Cardiac muscle cell (in vitro differentiated cells and primary cell): ENCODE measurements at places on chromosomes 13 and 19. TPM values are rescaled to one million over a fixed set of nuclear protein-coding genes. Genes with fewer than 3 reads are reported as not detected.

GRCh38 chr13:29464105-29464679 lies 131.3 kb downstream of the SLC7A1 start:
- no peak for DNase-seq

DNA sequence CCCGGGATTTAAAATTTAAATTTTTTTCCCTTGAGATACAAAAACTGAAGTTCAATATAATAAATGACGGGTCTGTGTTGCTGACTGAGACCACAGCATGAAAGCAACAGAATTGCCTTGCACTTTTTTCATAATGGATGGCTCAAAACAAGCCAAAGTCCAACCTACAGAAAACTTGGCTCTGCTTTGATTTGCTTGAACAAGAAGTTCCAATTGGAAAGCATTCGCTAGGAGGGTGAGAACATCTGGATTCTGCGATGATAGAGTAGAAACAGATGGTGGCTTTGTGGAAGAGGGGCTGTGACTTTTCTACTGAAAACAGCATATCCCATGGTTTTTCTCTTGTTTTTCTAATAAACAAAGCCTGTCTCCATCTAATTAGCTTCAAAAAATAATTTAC lies 46.4 kb downstream of the THSD1 start:
- no peak for DNase-seq

- DNase-seq = peak; percentile 79
Measured at GRCh38 chr19:11995174-11995573, 30.3 kb downstream of the ZNF763 start.

DNA sequence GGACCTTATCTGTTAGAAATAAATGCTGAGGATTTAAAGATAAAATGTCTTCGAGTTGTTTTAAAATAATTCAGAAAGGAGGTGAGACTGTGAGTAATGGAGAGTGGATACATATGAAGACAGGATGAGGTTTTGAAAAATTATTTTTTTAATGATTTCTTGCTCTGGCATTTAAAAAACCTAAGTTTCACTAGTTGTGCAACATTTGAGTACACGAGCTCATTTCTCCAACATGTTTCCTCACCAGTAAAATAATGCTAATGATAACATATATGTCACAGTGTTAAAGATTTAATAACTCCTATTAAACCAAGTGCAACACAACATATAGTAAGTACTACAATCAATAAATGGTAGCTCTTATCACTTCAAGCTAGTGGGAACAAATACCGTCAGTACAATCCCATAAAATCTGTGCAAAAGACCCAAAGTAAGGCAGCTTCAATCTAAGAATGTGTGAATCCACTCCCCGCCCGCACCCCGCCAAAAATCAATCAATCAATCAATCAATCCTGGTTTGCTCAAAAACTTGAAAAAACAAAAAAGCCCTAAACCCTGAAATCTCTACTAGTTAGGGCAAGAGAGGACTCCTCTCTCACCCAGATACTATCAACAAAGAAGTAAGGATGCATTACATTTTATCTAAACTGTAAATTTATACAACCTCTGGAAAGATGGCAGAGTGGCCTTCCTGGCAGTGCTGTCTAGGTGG lies 1.3 kb downstream of the ALG5 start:
- no peak for DNase-seq

- no peak for DNase-seq
Measured at GRCh38 chr13:92825938-92826596, 400.5 kb upstream of the GPC6 start.

DNA sequence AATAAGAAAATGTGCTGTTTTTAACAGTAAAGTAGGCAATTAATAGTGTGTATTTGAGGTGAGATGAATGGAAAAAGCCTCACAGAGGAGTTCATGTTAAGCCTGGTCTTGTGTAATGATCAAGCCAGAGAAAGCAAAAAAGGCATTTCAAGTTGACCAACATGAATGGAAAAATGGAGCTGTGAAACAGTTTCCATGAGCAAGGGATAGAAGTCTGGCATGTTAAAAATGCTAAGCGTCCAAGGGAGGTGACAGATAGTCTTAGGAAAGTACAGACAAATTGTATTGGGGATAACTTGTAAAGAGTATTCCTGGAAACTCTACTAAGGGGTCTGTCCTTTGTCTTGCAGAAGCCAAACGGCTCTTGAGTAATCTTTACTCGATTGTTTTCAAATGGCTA lies 506.8 kb upstream of the ATXN8OS start:
- DNase-seq = peak; percentile 64

DNA sequence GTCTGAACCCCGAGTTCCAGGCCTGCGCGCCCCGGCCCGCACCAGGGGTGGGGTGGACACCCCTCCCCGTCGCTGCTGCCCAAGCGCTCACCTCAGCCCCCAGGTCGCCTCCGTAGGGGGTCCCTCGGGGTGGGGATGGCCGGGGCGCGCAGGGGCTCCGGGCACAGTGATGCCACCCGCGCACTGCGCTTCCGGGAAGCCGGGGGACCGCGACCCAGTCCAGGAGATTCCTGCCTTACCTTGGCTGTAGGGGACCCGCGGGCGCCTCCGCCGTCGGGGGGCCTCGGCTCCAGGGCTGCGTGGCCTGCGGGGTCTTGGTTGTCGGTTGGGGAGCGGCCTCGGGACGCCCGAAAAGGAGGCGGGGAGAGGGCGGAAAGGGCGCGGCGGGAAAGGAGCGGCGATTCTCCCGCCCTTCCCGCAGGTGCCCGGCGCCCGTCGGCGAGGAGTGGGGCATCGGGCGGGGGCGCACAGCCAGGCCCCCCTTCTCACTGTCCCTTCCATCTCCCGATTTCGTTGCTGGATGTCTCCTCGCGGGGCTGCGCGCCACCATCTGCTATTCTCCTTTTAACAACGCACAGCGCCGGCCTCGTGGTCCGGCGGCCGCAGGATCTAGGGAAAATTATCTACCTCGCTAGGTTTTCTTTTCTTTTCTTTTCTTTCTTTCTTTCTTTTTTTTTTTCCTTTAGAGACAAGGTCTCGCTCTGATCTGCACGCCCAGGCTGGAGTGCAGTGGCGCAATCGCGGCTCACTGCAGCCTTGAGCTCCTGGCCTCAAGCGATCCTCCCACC lies at the start of gene KEAP1:
Gene KEAP1, minus strand, starts transcription at position 355 of the 788 bp plus-strand sequence. CDS start 3,323 bp downstream, outside the sequence.
- peak; percentile 38 for DNase-seq

DNA sequence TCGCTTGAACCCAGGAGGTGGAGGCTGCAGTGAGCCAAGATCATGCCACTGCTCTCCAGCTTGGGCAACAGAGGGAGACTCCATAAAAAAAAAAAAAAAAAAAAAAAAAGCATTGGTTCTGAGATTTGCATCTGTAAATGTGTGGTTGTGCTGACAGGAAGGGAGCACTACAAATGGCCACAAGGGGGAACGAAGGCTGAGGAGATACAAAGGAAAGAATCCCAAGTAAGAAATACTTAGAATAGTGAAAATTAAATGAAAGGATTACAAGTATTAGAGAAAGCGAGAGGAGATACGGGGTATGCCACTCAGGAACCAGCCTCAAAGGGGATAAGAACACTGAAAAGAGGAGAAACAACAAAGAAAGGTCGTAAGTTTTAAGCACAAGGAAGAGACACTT lies 284.9 kb downstream of the KLF12 start:
- DNase-seq = peak; percentile 60

DNA sequence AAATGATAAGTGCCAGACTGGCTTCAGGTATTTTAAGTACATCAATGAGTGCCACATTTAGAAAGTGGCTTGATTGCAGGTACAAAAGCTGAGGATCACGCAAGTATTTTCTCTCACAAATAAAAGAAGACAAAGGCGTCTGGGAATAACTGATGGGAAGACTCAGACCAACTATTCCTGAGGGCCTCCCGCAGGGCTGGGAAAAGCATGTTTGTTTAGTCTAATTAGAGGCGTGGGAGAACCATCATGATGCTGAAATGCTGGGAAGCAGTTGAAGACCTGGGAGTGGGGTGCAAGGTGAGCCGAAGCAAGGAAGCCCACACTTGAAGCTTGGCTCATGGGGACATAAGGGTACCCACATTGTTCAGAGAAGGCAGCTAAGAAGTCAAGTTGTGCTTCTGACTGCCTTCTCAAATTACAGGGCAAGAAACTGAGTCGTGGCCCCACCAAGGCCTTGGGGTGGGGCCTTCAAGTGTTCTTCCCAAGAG lies 536.0 kb downstream of the MYO16 start:
- DNase-seq = no peak

DNA sequence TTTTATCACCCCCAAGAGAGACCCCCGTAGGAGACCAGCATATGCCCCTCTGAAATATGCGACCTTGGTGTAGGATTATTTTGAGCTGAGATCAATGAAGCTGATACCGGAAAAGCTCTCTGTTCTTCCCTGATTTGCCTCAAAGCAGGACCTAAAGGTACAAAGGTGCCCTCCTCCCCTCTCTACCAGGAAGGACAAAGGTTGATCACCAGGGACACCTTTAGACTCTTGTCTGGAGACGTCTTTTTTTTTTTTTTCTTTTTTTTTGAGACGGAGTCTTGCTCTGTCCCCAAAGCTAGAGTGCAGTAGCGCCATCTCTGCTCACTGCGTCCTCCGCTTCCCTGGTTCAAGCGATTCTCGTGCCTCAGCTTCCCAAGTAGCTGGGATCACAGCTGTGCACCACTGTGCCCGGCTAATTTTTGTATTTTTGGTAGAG lies 792 bp upstream of the PEX11G start:
- no peak for DNase-seq

GRCh38 chr13:104757712-104758111 lies 1691.5 kb upstream of the SLC10A2 start:
- DNase-seq = no peak

- DNase-seq = no peak
Measured at GRCh38 chr13:101618440-101619187, 166.1 kb downstream of the ITGBL1 start.

- DNase-seq = no peak
Measured at GRCh38 chr13:25018729-25019115, 77.2 kb upstream of the PABPC3 start.

- no peak for DNase-seq
Measured at GRCh38 chr13:34152409-34152808, 334.5 kb downstream of the RFC3 start.

- DNase-seq = peak; percentile 63
Measured at GRCh38 chr13:30796132-30796572, 60.8 kb downstream of the ALOX5AP start.

- DNase-seq = no peak
Measured at GRCh38 chr13:30143666-30144400, 163.5 kb downstream of the KATNAL1 start.

- DNase-seq = no peak
Measured at GRCh38 chr19:35915443-35915842, 7.3 kb upstream of the TYROBP start.

DNA sequence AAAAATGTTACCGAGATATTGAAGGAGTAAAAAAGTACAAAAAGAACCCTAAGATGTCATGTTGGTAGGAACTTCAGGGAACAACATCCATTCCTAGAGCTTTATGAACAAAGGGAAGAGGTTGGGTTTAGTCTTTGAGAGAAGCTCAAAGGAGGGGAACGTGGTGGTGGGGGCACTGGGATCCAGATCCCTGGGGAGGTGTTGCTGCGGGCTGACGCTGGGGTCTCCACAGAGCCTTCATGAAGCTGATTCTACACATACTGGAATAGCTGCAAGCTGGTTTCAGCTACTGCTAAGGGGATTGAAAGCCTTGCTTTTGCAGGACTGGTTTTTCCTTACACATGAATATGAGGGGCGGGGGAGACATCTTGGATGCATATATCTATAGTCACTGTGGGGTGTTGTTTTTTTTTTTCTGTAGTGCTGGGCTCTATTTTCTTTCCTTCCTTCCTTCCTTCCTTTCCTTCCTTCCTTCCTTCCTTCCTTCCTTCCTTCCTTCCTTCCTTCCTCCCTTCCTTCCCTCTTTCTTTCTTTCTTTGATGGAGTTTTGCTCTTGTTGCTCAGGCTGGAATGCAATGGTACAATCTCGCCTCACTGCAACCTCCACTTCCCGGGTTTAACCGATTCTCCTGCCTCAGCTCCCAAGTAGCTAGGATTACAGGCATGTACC lies 6.5 kb upstream of the MZF1 start:
- DNase-seq = no peak

DNA sequence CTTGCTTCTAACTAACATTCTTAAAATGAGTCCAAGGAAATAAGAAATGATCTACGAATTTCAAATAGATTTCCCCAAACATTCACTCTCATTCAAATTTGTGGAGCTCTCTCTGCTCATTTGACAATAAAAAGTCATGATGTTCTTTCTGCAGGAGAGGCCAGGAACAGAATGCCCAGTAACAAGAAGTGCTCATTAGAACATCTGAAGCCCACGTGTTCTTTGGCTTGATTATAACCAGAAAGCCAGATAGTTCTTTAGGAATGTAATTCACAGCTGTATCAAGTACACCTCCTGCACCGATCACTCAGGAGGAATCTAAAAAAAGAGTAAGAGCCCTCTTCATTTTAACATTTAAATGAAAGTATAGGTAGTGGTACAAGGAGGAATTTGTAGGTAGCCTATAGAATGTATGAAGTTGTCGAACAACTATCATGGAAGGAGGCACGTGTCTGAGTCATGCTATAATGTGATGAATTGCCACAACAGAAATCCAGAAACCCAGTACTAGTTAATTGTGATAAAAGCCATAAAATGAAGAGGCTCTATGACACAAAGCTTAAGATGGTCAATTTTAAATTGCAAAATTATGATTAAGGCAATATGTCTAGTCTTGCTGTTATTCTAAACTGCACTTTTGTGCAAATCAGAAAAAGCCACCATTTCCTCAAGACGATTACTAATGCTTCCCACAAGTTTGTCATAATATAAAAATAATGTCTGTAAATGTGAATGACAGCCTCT lies 12.8 kb downstream of the MEDAG start:
- no peak for DNase-seq

- DNase-seq = no peak
Measured at GRCh38 chr19:2827022-2827421, 7.4 kb downstream of the ZNF554 start.

DNA sequence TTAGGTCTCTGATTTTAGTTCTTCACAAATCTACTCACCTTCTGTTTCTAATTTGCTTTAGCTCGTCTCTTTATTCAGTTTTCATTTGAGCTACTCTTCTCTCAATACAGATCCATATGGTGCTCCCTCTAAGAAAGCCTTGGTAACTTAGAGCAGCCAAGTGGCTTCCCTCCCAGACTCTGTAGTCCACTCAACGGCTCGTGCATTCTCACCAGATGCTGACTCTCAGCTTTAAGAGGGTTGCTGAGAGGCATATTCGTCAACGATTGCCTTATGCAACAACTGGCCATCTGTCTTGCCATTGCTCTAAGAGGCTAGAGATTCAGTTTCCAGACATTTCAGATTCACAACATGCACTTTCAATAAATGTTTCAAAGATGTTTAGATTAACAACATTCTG lies 785.8 kb upstream of the SLC10A2 start:
- DNase-seq = peak; percentile 26

DNA sequence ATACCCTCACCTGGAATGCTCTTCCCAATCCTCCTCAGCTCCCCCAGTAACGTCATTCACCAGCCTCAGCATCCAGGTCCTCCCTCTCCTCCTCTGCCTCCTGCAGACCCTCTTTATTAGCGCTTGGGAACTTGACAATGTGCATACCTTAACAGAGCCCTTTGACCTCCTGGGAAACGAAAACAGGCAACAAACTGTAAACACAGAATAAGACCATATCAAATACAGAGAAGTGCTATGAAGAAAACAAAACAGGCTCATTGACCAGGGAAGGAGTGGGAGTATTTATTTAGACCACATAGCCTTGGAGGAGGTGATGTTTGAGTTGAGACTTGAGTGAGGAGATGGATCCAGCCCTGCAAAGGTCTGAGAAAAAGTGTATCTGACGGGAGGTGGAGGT lies 107.9 kb upstream of the SLC7A1 start:
- DNase-seq = no peak

CPAMD8 gene
- 31.8 and 53.4 TPM in 2 replicates for total RNA-seq

AKT1S1 gene
- total RNA-seq = 27.5 and 36.9 TPM in 2 replicates

KLK4 gene
- not detected in 2 replicates for total RNA-seq

MZF1 gene
- 51.1 TPM in 2 replicates for total RNA-seq

CNFN gene
- total RNA-seq = 0.95 and 8.2 TPM in 2 replicates

KCNN4 gene
- 0.60 and 1.5 TPM in 2 replicates for total RNA-seq

RDH8 gene
- not detected in 2 replicates for total RNA-seq

EEF1AKMT1 gene
- total RNA-seq = 4.2 and 7.2 TPM in 2 replicates

KBTBD7 gene
- 12.5 and 15.5 TPM in 2 replicates for total RNA-seq

FPR3 gene
- total RNA-seq = not detected in 2 replicates

CCL25 gene
- total RNA-seq = not detected in 2 replicates
